Muscle of leg (tissue), 16 donors: ENCODE measurements at places on chromosomes 7 and 10.
A peak's percentile ranks its signal among the peaks of the same experiment; 100 is the strongest.

DNA sequence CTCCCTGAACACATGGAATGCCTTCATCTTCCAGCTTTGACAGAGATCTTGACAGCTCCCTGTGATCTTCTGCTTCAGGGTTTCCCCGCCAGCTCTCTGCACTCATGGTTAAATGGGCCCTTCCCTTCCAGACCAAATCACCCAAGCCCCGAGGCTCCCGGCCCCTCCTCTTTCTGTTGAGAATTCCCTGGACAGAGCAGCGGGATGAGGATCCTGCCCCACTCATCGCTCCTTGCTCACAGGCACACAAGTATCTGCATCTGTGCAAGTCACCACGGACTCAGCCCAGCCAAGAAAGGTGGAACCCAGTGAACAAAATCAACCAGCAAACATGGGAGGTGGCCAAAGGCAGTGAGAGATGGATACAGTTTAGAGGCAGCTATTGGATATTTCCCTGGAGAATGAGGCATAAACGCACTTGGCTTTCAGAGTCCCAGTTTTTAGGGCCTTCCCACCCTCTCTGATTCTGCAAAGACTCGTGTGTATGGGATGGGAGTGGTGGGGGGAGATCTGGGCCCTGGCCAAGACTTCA, 37.7 kb upstream of the CXCL12 start:
- H3K4me1 ChIP-seq: peaks cover 37% of the 10 kb centered on the region
- H3K27me3 ChIP-seq: peaks cover 2% of the 10 kb centered on the region
- H3K36me3 ChIP-seq: no peaks in the 10 kb centered on the region
- no peak overlapping the region for H3K27ac ChIP-seq

GRCh38 chr7:77982926-77983550, 184.5 kb downstream of the PHTF2 start:
- H3K27me3 ChIP-seq: no peaks in the 10 kb centered on the region
- H3K27ac ChIP-seq: no peak overlapping the region
- H3K4me1 ChIP-seq: no peaks in the 10 kb centered on the region
- DNase-seq: no peak

DNA sequence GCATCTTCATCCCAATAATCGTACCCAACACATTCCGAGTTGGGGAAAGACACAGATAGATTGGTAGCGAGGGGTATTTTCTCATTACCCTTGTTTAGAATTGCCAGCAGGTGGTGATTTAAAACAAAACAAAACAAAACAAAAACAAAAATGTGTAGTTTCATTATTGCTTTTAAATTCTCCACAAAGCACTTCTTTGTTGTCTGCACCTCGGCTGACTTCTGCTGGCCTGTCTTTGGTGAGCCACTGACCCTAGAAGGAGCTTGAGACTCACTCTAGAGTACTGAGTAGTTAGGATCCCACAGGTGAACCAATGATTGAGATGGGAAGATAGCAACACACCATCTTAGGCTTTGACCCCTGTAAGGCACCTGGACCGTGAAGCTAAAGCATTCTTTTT, 105.4 kb upstream of the BET1 start:
- H3K27me3 ChIP-seq: no peaks in the 10 kb centered on the region
- H3K27ac ChIP-seq: no peak overlapping the region
- no peaks in the 10 kb centered on the region for H3K36me3 ChIP-seq
- no peaks in the 10 kb centered on the region for H3K4me1 ChIP-seq
- no peak overlapping the region for H3K4me3 ChIP-seq

GRCh38 chr10:69451784-69452251, 553 bp downstream of the TSPAN15 start:
- H3K27ac ChIP-seq: no peak overlapping the region
- peak overlapping the region; percentile 81 for H3K4me3 ChIP-seq
- peaks cover 8% of the 10 kb centered on the region for H3K36me3 ChIP-seq
- DNase-seq: no peak

DNA sequence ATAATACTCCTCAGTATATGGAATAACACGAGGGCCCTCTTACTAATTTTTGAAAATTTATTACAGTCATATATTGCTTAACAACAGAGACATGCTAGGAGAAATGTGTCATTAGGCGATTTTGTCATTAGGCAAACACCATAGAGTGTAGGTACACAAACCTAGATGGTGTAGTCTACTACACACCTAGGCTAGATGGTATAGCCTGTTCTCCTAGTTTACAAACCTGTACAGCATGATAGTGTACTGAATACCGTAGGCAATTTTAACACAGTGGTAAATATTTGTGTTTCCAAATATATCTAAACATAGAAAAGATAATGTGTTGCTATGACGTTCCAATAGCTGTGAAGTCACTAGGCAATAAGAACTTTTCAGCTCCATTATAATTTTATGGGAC, 12.8 kb downstream of the OR2F1 start:
- no peak for DNase-seq
- no peaks in the 10 kb centered on the region for H3K27me3 ChIP-seq
- H3K4me3 ChIP-seq: no peak overlapping the region
- H3K27ac ChIP-seq: no peak overlapping the region
- no peaks in the 10 kb centered on the region for H3K36me3 ChIP-seq

GRCh38 chr7:139095194-139095659, 14.3 kb downstream of the ZC3HAV1 start:
- no peaks in the 10 kb centered on the region for H3K27me3 ChIP-seq
- DNase-seq: peak; percentile 20
- H3K36me3 ChIP-seq: peaks cover 8% of the 10 kb centered on the region
- H3K27ac ChIP-seq: no peak overlapping the region

GRCh38 chr7:77329466-77330168, 86.5 kb downstream of the GSAP start:
- H3K36me3 ChIP-seq: no peaks in the 10 kb centered on the region
- peak overlapping the region; percentile 23 for H3K27ac ChIP-seq
- peaks cover 14% of the 10 kb centered on the region for H3K4me1 ChIP-seq
- no peak for DNase-seq
- no peaks in the 10 kb centered on the region for H3K27me3 ChIP-seq

DNA sequence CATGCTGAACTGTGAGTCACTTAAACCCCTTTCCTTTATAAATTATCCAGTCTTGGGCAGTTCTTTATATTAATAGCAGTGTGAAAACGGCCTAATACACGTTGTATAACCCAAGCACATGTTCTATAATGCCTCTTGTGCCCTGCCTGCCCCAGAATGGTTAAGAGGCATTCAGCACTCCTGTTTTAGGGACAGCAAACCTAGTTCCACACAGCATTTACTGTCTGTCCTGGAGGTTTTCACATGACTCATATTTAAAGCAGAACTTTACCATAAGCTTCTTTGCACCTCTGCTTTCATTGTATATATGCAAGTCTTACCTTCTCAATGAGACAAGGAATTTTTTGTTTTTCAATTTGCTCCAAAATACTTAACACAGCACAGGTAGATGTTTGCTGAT, 144.8 kb downstream of the ICA1 start:
- no peak overlapping the region for H3K4me3 ChIP-seq
- no peak overlapping the region for H3K27ac ChIP-seq
- H3K4me1 ChIP-seq: no peaks in the 10 kb centered on the region
- DNase-seq: no peak
- H3K27me3 ChIP-seq: no peaks in the 10 kb centered on the region

DNA sequence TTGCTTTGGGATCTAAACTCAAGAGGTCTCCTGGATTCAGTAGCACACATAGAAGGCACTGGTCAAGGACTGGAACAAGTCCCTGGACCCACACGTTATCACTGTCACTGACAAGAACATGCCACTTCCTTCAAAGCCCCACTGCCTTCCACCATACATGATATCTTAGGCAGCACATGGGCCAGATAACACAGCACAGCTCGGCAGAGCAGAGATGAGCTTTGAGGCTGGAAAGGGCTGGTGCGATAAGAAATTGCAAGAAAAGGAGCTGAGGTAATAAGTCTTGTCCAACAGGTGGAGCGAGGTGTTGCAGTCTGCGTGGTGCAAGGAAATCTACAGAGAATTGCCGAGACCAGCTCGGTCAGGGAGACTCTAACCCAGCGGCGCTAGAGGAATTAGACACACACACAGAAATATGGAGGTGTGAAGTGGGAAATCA, 139.8 kb upstream of the CDK13 start:
- no peak overlapping the region for H3K27ac ChIP-seq
- no peaks in the 10 kb centered on the region for H3K36me3 ChIP-seq
- no peak for DNase-seq
- H3K4me1 ChIP-seq: no peaks in the 10 kb centered on the region

DNA sequence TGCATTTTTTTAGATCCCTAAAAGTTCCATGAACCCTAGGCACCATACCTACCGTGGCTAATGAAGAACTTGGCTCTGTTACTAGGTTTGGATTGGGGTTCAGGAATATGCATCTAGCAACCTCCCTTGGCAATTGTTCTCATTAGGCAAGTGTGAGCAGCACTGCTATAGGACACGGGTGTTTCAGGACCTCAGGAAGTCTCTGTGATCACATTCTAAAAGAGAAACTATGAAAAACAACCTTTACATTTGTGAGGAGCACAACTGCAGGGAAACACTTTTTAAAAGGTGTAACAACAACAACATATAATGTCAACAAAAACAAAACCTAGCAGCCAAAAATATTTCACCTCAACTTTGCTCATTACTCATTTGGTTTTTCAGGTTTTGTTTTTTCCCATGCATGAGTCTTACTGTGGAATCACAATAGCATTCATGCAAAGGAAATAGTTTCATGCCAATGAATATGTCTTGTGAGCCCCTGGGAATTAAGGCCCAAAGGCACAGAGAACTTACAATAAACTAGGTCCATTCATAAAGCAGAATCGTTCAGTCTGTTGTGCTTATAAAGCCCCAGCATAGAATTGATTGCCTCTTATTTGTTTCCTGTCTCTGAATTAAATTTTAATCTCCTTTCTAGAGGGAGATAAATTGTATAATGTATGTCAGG, 255.7 kb upstream of the DGKB start:
- H3K27ac ChIP-seq: no peak overlapping the region
- no peak for DNase-seq
- H3K27me3 ChIP-seq: no peaks in the 10 kb centered on the region
- no peak overlapping the region for H3K4me3 ChIP-seq
- no peaks in the 10 kb centered on the region for H3K36me3 ChIP-seq

- H3K4me3 ChIP-seq: no peak overlapping the region
- no peaks in the 10 kb centered on the region for H3K36me3 ChIP-seq
- H3K27me3 ChIP-seq: no peaks in the 10 kb centered on the region
- peaks cover 3% of the 10 kb centered on the region for H3K4me1 ChIP-seq
- DNase-seq: peak; percentile 27
Observed at GRCh38 chr7:137403353-137403695, 59.8 kb upstream of the PTN start.

- no peak overlapping the region for H3K4me3 ChIP-seq
- peaks cover 11% of the 10 kb centered on the region for H3K4me1 ChIP-seq
- no peaks in the 10 kb centered on the region for H3K27me3 ChIP-seq
Observed at GRCh38 chr10:58950618-58951017, 225.8 kb upstream of the PHYHIPL start.

DNA sequence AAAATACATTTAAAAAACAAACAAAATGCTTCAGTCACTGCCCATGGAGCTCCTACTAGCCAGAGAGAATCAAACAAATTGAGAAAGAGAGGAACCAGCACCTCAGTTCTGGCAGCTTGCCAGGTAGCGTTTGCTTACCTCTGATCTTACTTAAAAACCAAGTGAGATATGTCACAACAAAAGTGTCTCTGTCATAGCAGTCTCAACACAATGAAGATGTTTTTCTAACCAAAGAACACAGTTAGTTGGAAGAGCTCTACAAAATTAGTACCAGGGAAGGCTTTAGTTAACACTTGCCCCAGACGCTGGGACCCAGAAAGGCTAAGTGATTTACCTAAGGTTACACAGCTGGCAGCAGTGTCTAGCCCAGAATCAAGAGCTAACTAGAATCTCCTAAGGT, 3.4 kb downstream of the DOCK4 start:
- DNase-seq: peak; percentile 22
- no peaks in the 10 kb centered on the region for H3K36me3 ChIP-seq
- no peak overlapping the region for H3K27ac ChIP-seq
- no peak overlapping the region for H3K4me3 ChIP-seq
- H3K27me3 ChIP-seq: peaks cover 5% of the 10 kb centered on the region

- no peak overlapping the region for H3K27ac ChIP-seq
- no peaks in the 10 kb centered on the region for H3K36me3 ChIP-seq
Observed at GRCh38 chr10:37934791-37935190, 41.7 kb downstream of the ZNF25 start.

- peak overlapping the region; percentile 62 for H3K27ac ChIP-seq
- no peaks in the 10 kb centered on the region for H3K27me3 ChIP-seq
- no peaks in the 10 kb centered on the region for H3K36me3 ChIP-seq
- DNase-seq: peak; percentile 90
Observed at GRCh38 chr7:69656890-69657289, 58.6 kb downstream of the AUTS2 start.

- no peak for DNase-seq
- H3K27me3 ChIP-seq: no peaks in the 10 kb centered on the region
- no peak overlapping the region for H3K27ac ChIP-seq
- no peak overlapping the region for H3K4me3 ChIP-seq
- peaks cover 1% of the 10 kb centered on the region for H3K4me1 ChIP-seq
Observed at GRCh38 chr7:137160236-137160635, 183.3 kb downstream of the PTN start.

DNA sequence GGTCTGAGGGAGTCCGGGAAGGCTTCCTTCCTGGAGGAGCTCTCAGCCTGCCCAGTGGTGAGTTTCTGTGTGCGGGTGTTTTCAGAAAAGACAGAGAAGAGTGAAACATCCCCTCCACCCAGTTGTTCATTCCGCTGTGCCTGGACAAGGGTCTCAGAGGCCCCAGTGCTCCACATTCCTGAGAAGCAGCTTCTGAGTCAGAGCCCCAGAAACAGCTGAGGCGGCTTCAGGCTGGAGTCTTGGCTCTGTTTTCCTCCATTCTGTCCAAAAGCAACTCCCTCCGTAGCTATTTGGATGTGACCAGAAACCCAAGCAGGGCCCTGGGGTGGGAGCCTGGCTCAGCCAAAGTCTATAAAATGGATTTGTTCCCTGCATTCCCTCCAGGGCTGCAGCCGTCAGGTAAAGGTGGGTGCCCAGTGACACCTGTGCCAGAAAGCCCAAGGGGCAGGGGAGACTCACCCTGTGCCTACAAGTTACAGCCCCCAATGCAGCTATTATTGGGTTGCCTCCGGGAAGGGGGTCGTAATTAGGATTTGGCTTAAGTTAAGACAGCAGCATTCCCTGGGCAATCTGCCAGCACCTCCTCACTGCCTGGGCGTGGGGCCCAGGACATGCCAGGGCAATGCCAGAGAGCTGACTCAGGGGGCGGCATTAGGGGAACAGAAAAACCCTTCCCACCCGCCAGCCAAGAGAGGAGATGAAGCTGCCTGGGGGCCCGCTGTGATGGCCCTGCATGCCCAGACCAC, 13.1 kb upstream of the CAMK2G start:
- DNase-seq: peak; percentile 96
- H3K4me1 ChIP-seq: peaks cover 34% of the 10 kb centered on the region
- no peaks in the 10 kb centered on the region for H3K27me3 ChIP-seq

DNA sequence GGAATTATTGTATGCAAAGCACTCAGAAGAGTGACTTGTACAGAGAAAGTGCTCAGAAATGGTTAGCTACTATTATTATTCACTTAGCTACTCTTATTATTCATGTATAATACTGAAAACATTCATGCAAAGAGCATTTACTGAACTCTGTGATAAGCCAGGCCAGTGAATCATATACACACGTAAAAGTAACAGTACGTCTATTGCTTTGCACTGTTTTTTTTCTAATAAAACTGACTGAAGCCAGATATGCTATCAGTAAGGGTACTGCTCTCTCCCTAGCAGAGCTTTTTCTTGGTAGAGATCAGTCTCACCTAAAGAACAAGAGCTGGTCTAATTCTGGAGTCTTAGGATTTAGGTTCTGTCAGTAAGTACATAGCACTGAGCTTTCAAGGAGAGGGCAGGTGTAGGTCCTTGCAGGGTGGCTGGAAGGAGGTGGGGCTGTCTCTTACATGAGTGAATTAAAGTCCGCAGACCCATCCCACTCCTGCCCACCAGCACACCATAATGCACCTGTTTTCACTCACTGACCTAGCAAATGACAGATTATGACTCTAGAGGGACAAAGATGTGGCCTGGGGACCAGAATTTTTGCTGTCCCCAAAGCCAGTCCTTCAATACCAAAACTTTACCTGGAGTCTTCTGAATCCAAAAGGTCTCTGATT, 145.9 kb downstream of the ARID5B start:
- H3K4me3 ChIP-seq: no peak overlapping the region
- peak overlapping the region; percentile 89 for H3K27ac ChIP-seq
- H3K4me1 ChIP-seq: peaks cover 33% of the 10 kb centered on the region
- peaks cover 8% of the 10 kb centered on the region for H3K36me3 ChIP-seq
